ENCODE measurements at places on chromosomes 3 and 15.

DNA sequence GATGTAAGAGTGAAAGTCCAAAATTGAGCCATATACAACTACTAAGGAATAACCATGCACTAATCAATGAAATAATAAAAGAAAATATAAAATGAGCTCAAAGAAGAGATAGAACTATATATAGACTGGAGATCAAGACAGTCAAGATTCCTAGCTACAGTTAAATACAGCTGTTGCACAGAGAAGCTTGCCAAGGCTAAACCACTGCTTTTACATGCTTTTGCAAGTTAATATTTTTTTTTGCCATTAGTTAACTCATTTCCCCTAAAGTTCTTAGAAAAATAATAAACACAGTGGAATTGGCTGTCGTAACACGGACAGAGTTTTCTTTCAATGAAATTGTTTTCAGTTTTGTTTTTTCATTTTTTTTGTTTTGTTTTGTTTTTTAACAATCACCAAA, 123.0 kb downstream of the VGLL3 start:
- no peak for DNase-seq

DNA sequence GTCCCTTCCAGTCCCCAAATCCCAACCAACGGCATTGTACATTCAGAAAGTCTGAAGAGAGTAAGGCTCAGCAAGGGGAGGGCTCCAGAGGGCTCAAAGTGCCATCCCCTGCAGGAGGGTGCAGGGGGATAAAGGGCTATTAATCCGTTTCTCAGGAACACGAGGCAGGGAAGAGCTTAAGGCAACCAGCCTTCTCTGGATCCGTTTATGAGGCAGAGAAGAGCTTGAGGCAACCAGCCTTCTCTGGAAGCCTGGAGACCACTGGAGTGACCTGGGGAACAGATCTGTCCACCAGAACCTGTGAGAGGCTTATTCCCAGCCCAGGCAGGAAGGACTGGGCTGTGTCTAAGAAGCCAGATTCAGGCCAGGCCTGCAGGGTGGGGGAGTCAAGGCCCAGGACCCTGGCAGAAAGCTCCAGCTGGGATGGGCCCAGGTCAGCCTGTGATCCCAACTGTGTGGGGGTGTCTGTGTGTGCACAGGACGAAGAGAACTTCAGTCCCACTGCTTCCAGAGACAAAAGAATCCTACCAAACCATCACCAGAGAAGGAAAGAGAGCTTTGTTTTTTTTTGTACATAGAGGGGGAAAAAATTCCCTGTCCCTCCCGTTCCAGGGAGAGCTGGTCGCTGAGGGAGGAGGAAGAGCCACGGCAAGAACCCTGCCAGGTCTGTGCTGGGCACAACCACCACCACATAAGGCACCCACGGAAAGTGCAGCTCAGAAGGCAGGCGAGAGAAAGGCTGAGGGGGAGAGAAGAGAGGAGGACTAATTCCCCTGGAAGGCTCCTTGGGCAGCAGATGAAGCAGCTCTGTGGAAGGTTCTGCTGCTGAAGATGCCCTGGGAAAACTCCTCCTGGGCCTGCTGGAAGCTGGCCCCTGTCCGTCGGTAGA, 1.6 kb upstream of the ULK3 start:
- DNase-seq, result no peak

DNA sequence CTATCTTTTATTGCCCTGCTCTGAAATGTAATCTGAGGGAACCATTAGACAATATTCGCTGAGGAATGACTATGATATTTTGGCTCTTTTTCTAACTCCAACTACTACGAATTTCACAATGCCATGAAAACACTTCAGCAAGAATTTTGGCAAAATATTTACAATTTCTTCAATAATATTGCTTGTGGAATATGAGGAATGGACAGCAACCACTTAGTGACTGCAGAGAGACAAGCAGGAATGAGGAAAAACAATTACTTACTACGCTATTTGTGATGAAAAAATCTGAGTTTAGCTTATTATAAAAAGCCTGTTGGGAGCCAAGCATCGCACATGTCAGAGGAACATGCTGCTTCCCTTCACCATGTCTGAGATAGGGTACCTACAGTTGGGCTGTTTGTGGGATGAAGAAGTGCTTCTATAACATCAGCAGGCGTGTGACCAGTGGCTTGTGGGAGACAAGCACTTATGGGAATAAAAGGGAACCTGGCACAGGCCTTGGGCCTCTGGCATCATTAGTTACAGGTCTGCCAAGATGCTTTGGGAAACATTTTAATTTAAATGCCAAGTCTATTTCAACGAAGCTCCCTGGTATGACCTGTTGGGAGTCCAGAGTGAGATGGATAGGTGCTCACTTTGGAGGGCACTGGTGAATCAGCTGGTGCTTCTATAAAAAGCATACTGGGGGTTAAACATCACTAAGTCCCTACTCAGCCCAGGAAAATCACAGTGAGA, 2.7 kb upstream of the PLCL2 start:
- no peak for DNase-seq

GRCh38 chr3:127604546-127605165, 6.4 kb downstream of the MCM2 start:
- DNase-seq, result no peak

DNA sequence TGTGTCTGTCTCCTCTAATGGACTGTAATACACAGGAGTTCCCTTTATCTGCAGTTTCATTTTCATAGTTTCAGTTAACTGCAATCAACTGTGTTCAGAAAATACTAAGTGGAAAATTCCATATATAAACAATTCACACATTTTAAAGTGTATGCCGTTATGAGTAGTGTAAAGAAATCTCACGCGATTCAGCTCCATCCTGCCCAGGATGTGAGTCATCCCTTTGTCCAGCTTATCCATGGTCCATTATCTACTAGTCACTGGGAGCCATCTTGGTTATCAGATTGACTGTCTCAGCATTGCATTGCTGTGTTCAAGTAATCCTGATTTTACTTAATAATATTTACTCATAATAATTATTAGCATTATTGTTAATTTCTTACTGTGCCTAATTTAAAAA, 14.5 kb downstream of the ZPLD1 start:
- DNase-seq, result no peak

- no peak for DNase-seq
Observed at GRCh38 chr3:8990266-8991215, 27.3 kb upstream of the RAD18 start.

DNA sequence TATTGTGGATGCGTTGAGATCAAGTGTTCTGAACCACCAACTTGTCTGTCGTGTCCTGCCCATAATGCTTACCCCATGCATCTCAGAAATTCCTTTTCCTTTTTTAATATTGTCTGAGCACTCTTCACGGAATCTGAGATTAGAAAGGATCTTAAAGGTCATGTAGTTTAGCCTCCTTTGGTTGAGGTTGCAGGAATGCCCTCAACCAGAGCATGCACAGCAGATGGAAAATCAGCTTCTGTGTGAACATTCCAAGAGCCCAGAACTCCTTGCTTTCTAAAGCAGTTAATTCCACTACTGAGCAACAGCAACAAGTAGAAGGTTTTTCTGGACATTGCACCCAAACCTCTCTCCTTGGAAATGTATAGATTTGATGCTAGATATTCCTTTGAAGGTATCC, 153.7 kb downstream of the TPRG1 start:
- DNase-seq, result no peak

GRCh38 chr15:99019558-99020540, 12.3 kb upstream of the PGPEP1L start:
- no peak for DNase-seq

All from GM23338 (cell line).